ENCODE measurements at places on chromosomes 3 and 15.

GRCh38 chr3:72887705-72888545 lies at the start of gene GXYLT2:
Gene GXYLT2, plus strand, starts transcription at chr3:72888046. Its CDS starts 188 bp downstream, at chr3:72888234.
- peak; percentile 45 for DNase-seq

DNA sequence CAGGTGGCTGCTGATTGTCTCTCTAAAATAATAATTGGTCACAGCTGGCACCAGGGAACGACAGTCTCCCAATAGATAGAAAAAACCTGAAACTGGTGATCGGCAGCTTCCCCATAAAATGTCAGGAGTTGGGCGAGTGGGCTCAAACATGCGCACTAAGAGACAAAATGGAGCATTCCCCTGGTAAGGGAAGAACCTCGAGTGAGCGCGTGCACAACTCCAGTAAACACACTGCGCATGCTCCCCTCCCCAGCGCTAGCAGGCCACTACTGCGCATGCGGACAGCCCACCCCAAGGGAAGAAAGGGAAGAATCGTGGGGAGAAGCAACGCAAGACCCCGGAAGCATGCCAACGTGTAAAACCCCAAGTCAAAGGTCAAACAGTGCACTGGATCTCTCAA lies 7.7 kb upstream of the STARD5 start:
- no peak for DNase-seq

GRCh38 chr3:105323274-105323599 lies 43.5 kb upstream of the ALCAM start:
- DNase-seq = no peak

DNA sequence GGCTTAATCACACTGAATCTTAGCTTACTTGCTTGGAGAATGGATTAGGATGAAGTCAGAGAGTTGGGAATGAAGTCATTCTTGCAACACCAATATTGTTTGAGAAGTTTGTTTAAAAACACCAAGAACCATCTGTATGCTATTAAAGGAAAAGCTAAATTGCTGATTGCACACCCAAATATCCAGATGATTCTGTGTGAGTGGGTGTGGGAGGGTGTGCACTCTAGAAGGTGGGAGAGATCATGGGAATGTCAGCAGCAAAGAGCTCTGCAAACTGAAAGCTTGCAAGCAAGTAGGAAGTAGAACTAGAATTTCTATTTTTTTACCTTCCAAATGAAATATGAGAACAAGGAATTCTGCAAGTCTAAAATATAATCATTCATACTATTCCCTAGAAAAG lies 364.9 kb downstream of the NR2F2 start:
- DNase-seq = no peak

- DNase-seq = no peak
These were observed 86.5 kb downstream of the MB21D2 start for GRCh38 chr3:192831111-192831644.

GRCh38 chr3:68880632-68881031 lies 51.7 kb downstream of the TAFA4 start:
- no peak for DNase-seq

- DNase-seq = peak; percentile 23
These were observed 12.8 kb upstream of the MTMR10 start for GRCh38 chr15:31004220-31004733.

DNA sequence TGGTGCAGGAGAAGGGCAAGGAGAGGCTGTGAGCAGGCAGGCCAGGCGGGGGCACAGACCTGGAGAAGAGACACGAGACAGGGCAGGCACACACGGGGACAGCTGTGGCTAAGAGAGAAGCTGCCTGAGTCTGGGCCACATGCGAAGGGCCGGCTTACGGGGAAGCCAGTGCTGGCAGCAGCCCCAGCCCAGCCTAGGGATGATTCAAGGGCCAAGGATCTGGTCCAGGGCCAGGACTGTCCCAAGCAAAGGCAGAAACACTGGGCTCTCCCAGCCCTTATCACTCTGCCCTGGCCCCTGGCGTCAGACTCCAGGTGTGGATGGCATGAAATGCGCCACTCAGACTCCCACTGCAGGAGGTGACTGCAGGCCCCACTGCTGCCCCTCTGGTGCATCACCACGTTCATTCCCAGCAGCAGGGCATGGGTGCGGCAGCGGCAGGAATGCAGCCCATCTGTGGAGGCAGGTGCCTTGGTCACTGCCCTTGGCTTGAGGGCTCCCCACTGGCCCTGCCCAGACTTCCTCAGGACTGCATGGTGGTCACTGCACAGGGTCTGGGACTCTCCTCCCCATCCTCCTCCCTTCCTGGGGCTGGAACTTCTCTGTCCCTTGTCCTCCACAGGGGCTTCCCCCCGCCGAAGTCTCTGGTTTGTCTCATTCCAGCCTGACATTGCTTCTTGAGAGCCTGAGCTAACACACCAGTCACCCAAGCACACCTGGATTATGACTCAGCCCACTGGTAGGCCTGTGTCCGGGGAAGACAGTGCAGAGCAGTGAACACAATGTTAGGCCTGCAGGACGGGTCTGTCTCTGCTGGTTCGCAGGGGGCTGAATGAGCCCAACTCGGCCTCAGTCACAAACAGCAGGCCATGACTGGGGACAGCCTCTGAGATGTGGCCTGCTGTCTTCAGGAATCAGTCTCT lies 69.3 kb downstream of the TBC1D2B start:
- no peak for DNase-seq

DNA sequence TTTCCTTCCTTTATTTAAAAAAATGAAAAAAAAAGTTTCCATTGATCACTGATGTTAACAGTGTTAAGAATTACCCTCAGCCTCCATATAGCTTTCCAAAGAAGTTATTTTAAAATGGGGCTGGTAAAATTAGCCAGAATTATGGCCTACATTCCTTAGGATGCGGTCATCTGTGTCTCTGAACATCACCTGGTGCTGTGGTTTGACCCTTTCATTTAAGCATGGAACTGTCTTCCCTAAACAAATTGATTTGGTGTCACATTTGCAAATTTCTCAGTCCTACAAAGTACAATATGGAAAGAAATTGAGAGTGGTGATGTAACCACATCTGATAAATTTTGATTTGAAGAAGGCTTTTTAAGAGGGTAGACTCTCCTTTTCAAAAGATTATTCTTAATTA lies 40.3 kb upstream of the ZPLD1 start:
- no peak for DNase-seq

- no peak for DNase-seq
These were observed 11.6 kb upstream of the CHL1 start for GRCh38 chr3:184976-185375.

DNA sequence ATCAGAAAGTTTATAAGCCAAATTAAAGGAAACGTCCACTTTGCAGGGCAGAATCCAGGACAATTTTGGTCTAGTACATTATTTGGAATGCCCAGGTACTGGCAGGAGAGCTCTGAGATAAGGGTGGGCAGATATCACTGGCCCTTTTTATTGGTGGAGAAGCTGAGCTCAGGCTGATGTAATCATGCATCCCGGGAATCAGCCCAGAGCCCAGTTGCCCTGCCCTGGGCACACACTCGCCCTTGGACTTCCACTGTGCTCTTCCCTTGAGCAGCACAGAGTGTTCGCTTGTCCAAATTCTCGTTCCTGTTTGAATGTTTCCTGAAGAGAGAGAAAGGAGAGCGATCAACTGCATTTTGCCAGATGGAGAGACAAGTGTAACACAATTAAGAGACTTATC lies 3.7 kb downstream of the AQP9 start:
- DNase-seq = no peak

DNA sequence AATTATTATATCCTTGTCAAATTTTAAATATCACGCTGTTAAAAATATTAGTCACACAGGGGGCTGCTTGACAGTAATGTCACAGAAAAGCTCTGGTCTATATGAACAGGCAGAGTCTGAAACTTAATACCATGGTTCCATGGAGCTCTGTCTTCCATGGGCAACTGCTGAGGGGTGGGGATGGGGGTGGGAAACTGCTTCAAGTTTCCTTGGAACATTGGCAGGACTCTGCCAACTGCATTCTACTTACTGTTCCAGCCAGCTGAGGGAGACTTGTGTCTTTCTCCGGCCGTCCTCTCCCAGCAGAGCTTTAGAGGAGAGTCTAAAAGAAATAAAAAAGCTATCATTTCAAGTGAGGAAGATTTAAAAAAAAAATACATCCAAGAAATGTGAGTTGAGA lies 348.7 kb downstream of the ZIC1 start:
- no peak for DNase-seq

DNA sequence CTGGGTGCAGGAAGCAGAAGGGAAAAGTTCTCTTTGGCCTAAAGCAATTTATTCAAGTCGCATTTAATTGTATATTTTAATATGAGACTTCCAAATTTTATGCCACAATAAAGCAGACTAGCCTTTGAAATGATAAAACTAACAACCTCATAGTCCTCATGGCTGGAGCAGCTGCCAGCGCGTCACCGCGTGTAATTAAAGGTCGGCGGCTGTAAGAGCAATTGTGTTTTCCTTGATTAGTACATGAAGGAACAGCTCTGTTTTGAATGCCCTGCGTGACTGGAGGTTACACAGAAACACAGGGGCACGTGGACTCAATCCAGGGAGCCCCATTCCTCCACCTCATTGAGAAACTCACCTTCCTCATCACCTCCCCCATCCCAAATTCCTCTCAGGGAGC lies 10.1 kb upstream of the LRRC15 start:
- no peak for DNase-seq

GRCh38 chr3:10697918-10698317 lies 118.1 kb upstream of the SLC6A11 start:
- DNase-seq = no peak

GRCh38 chr3:33645060-33645647 lies 72.9 kb downstream of the CLASP2 start:
- no peak for DNase-seq

- no peak for DNase-seq
These were observed 164.3 kb upstream of the IL12A start for GRCh38 chr3:159824333-159824732.

DNA sequence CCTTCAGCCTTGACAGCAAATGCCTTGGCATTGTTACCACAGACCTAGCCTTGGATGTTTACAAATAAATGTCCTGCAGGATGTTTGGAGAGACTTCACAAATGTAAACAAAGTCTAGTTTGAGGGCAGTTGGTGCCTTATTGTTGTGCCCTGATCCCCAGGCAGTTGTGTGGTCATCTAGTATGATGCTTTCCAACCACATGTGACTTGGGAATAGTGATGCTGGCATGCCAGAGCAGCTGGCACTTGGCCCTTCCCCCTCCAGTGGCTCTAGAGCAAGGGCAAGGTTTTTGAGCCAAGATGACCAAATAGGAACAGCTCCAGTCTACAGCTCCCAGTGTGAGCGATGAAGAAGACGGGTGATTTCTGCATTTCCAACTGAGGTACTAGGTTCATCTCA lies 258.2 kb downstream of the ADAMTS17 start:
- DNase-seq = no peak

DNA sequence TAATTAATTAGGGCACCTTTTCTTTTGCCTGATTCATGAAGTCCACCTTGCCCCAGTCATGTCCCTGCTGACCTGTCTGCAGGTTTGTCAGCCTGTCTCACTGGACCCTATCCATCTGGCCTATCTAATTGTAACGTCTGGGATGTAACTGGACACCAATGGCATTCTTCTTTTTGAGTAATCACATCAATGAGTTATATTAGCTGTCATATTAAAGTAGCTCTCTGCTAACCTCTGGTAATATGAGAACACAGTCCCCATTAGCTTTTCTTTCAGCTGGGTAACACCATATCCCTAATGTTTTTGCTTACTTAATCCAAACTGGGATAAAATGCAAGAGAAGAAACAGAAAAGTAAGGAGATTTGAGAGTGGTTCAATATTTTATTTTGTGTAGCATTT lies 166.2 kb upstream of the VEPH1 start:
- no peak for DNase-seq

DNA sequence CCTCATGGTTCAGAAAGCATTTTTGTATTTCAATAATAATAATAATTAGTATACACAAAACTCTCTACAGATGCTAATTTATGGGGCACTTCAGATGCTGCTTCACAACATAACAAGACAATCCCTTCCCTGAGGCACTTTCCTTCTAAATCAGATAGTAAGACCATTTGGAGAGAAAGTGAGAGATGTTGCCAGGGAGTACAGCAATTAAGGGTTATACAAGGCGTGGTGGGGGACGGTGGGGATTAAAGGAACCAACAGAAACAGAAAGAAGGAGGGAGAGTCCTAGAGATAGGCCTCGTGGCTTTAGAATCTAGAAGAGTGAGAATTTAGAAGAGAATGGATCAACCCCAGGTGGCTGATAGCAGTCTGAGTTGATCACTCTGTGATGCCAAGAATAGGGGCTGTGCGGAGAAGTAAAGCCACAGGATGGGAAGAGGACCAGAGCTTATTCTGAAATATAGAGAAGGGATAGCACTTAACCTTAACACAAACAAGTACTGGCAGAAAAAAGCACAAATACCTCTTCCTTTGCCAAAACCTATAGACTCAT lies 76.9 kb downstream of the ETFA start:
- DNase-seq = no peak

- DNase-seq = no peak
These were observed 216.2 kb downstream of the ABHD5 start for GRCh38 chr3:43906849-43907507.

DNA sequence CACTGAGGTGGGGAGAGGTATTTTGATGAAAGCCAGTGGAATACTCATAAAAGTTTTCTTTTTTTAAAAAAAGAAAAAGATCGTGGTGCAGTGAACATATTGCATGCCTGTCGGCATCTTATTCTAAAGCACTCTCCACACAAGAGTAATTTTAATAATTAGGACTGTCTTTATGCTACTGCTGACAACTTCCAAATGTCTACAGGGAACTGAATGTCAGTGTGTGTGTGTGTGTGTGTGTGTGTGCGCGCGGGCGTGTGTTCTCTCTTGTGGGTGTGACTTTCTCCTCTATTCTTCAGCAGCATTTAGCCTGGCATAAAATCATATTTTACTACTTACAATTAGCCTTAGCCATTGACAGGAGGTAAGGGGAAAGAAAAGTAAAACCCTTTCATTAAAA lies 268.5 kb downstream of the C3orf38 start:
- DNase-seq = no peak

GRCh38 chr3:172624999-172625398 lies 85.9 kb downstream of the NCEH1 start:
- no peak for DNase-seq

DNA sequence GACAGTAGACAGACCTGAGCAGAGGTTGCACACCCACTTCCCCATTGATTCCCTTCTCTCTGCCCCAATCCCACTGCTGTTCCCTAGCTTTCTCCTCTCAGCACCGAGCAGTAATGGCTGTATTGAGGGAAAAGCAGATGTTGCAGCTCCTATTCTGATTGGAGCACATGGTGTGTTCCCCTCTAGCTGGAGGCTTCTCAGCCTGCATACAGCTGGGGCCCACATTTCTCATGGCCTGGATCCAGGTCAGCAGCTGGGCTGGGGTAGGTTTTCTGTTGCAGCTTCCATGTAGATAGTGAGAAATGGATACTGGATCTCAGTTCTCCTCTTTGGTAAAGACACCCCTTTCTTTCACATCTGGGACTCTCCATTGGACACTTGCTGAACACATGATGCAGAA lies 50.1 kb downstream of the RYR3 start:
- DNase-seq = no peak

DNA sequence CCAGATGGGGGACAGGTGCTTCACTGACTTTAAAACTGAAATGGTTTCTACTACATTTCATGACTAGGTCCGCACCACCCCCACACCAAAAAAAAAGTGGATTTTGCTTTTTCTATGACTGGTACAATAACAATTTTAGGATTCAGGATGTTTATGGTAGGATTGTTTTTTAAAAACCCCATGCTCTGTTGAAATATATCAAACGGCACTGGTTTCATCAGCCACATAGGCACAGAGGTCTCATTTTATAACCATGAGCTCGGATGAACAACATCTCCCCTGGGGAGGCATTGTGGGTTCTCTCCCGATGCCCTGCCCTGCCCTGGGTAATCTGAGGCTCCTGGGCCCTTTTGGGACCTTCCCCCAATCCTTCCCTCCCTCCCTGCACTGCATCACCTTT lies 202.7 kb upstream of the KBTBD8 start:
- DNase-seq = no peak

GRCh38 chr3:133058831-133059230 lies 20.6 kb downstream of the TMEM108 start:
- no peak for DNase-seq
